MM.1S (cell line): ENCODE measurements at places on chromosomes 2 and 18.

DNA sequence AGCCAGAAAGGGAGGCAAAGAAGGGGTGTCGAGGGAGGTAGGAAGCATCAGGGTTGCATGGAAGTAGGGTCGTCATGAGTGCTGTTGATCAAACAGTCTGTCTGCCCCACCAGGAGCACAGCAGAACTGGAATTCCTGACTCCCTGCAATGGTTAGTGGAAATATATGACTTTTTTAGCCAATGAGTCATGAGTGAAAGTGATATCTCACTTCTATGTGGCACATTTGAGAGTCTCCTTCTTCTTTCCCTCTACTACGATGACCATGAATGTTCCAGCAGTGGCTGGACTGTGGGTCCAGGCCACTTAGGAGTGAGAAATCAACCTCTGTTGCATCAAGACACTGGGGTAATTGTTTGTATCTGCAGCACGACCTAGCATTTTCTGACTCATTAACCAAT, 199.5 kb downstream of the TTC32 start:
- H3K27ac ChIP-seq = no peak overlapping the region
- H3K4me1 ChIP-seq = no peaks in the 10 kb centered on the region
- no peaks in the 10 kb centered on the region for H3K36me3 ChIP-seq
- no peaks in the 10 kb centered on the region for H3K27me3 ChIP-seq

DNA sequence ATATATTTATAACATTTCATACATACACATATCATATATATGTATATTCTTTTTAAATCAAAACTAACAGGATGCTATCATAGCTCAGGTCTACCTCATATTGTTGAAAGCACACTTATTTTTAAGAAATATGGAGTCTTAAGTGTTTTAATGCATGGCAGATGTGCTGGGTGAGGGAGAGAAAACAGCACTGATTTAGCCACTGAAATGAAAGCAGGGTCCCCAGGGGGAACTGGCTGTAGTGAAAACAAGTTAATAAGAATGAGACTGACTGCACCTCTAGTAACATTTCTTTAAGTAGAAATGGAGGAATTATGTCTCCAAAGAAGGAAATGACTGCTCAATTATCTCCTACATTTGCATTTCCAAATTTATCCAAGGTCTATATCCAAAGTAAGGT, 857.8 kb downstream of the DCDC2C start:
- H3K4me3 ChIP-seq = no peak overlapping the region
- no peaks in the 10 kb centered on the region for H3K27me3 ChIP-seq
- H3K27ac ChIP-seq = no peak overlapping the region
- no peak for DNase-seq
- H3K4me1 ChIP-seq = no peaks in the 10 kb centered on the region

GRCh38 chr2:197675711-197676188, 363 bp upstream of the RFTN2 start:
- no peaks in the 10 kb centered on the region for H3K36me3 ChIP-seq
- no peak overlapping the region for H3K4me3 ChIP-seq
- no peaks in the 10 kb centered on the region for H3K4me1 ChIP-seq
- no peak for DNase-seq
- H3K27me3 ChIP-seq = no peaks in the 10 kb centered on the region

- H3K4me1 ChIP-seq = no peaks in the 10 kb centered on the region
- H3K27ac ChIP-seq = no peak overlapping the region
- DNase-seq = no peak
- H3K36me3 ChIP-seq = no peaks in the 10 kb centered on the region
- H3K27me3 ChIP-seq = no peaks in the 10 kb centered on the region
Measured at GRCh38 chr18:78742218-78742745, 237.3 kb upstream of the SALL3 start.
